ENCODE measurements at places on chromosomes 3 and 15. TPM values are rescaled to one million over a fixed set of nuclear protein-coding genes. Genes with fewer than 3 reads are reported as not detected.

GRCh38 chr3:141486496-141486745 lies 406 bp upstream of the RASA2 start:
- peak overlapping the region; percentile 39 for H3K4me3 ChIP-seq
- H3K27me3 ChIP-seq, result no peaks in the 10 kb centered on the region
- H3K36me3 ChIP-seq, result peaks cover 7% of the 10 kb centered on the region
- H3K4me1 ChIP-seq, result peaks cover 12% of the 10 kb centered on the region
- peak; percentile 29 for DNase-seq

DNA sequence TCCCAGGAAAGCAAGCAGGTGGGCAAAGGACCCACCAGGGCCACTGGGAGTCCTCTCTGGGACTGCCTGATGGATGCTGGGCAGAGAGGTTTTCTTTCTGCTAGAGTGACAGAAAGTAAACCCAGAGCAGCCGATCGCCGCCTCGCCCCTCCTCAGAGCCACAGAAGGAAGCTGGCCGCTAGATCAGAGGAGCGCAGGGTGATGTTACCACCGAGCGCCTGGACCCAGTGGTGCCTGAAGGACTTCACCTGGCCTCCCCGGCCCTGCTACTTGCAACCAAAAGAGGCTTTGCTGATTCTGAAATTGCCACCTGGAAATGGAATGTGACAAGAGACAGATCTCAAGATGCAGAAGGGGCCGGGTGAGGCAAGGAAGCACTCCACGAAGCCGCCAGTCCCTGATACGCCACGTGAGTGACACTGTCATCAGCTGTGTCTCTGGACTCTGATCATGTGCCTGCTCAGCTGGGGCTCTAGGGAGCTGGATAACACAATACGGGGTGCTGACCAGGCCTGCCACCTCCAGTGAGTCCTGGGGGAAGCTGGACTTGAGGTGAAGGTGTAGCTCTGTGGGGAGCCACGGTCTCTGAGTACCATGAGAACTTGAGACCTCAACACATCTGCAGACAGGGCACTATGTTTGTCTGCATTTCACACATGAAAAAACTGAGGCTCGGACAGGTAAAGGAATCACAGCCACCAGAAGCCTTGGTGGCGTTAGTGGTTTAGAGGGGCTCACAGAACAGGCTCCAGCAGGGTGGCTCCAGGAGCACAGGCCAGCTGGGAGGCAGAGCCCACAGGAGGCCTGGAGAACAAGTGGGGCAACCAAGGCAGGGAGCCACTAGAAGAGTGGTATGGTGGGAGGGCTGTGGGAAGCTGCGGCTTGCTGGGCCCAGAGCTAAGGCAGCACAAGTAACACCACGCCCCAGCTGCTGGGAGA lies 137.9 kb upstream of the PRR20G start:
- DNase-seq, result no peak
- H3K36me3 ChIP-seq, result no peaks in the 10 kb centered on the region
- no peaks in the 10 kb centered on the region for H3K4me1 ChIP-seq
- peaks cover 52% of the 10 kb centered on the region for H3K27me3 ChIP-seq
- H3K27ac ChIP-seq, result no peak overlapping the region
- no peak overlapping the region for H3K4me3 ChIP-seq

DNA sequence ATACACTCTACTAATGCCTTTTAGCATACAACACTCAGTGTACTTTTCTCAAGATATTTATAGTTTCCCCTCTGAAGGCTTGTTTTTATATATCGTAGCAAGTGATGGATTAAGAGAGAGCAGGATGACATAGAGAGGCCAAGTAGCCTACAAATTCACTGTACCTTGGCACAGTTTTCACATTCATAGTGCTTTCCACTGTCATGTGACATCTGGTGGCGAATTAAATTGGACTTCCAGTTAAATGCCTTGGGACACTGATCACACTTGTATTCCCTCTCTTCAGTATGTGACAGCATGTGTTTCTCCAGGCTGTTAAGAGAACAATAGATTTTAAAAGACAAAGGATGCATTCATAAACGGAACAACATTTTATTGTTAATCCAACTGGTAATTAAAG lies 541.1 kb downstream of the MECOM start:
- peaks cover 75% of the 10 kb centered on the region for H3K36me3 ChIP-seq

DNA sequence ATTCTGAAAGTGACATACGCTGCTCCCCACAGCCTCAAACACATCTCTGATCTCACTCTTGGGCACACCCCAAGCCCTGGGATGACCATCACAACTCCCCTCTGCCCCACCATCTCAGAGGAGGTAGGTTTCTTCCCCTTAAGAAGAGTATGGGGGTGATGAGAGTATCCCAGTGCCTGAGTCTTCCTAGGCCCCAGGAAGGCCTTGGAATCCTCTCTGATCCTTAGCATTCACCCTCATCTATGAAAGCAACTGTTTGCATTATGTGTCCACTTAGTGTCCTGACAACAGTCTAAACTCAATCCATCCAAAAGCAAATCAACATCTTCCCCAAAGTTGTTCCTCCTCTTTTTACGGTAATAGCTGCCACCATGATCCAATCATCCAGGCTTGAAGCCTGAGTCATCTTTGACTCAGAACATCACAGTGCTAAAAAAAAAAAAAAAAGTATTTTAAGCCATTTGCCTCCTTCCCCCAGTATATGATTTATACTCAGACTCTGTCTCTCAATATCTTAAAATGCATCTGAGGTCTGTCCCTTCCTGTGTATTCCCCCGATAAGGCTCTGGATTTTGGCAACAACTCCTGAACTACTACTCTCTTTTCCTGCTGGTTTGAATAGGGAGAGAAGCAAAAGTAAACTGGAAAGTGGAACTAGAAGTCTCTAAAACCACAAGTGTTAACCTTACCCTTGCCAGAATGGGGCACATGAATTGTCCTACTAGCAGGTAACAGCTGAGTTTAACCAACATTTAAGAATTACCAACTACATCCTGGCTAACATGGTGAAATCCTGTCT lies 22.5 kb downstream of the POPDC2 start:
- DNase-seq, result peak; percentile 16
- H3K4me3 ChIP-seq, result no peak overlapping the region
- H3K27ac ChIP-seq, result peak overlapping the region; percentile 83
- no peaks in the 10 kb centered on the region for H3K36me3 ChIP-seq
- peaks cover 8% of the 10 kb centered on the region for H3K4me1 ChIP-seq

DNA sequence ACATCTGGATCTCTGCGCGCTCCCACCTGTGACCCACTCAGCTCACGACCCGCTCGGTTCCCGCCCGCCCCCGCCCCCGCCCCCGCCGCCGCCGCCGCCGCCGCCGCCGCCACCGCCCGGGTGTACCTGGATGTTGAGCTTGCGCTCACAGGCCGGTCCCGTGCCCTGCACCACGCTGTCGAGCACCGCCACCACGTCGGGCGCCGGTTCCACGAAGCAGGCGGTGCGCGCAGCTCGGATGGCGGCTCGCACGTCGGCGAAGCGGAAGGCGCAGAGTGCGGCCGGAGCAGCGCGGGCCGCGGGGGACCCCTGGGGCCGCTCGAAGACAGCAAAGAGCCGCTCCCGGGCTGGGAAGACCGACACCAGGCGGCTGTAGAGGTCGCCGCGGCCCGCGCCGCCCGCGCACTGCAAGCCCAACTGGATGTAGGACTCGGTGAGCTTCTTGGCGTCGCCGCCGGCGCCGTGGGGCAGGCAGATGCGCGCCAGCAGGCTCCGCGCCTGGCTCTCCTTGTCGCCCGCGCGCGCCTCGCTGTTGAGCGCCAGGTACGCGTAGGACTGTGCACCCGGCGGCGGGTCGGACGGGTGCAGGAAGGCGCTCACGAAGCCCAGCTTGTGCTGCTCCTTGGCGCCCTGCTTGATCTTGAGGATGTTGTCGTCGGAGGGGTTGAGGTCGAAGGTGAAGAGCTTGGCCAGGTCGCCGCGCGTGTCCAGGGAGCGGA lies 1.1 kb downstream of the PLXND1 start:
- no peaks in the 10 kb centered on the region for H3K27me3 ChIP-seq
- peak overlapping the region; percentile 48 for H3K27ac ChIP-seq
- peaks cover 3% of the 10 kb centered on the region for H3K36me3 ChIP-seq
- DNase-seq, result no peak
- H3K4me1 ChIP-seq, result peaks cover 30% of the 10 kb centered on the region

DNA sequence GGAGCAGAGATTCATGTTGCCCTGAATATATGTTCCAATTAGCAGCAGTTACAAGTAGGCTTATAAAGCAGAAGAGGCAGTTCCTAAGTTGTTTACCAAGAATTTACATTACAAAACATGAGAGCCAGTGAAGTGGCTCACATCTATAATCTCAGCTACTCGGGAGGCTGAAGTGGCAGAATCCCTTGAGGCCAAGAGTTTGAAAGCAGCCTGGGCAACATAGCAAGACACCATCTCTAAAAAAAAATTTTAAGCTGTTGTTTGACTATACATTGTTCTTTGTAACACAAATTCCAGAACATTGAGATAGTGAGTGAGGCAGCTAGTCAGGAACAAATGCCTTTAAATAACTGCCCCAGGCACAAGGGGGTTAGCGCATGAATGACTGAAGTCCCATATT lies 10.3 kb upstream of the ZMAT3 start:
- no peaks in the 10 kb centered on the region for H3K27me3 ChIP-seq
- H3K4me1 ChIP-seq, result no peaks in the 10 kb centered on the region
- H3K4me3 ChIP-seq, result no peak overlapping the region
- no peak for DNase-seq
- no peak overlapping the region for H3K27ac ChIP-seq

DNA sequence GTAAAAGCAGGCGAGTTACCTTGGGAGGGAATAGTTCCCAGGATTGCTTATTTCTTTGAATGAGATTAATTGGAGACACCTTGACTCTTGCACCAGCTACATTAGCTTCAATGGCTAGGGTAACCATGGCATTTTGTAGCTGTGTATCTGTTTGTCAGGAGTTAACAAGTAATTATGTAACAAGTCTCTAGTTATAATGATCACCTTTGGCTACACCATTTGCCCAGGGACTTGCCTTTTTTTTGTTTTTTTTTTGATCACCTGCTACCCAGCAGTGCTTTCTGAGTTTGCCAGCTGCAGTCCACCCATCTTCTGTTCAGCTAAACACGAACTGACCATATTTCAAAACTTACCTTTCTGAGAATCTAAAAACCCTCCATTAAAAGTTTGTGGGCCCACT lies 2.2 kb downstream of the MED12L start:
- DNase-seq, result no peak
- H3K27me3 ChIP-seq, result peaks cover 7% of the 10 kb centered on the region
- H3K4me3 ChIP-seq, result no peak overlapping the region
- H3K4me1 ChIP-seq, result no peaks in the 10 kb centered on the region

DNA sequence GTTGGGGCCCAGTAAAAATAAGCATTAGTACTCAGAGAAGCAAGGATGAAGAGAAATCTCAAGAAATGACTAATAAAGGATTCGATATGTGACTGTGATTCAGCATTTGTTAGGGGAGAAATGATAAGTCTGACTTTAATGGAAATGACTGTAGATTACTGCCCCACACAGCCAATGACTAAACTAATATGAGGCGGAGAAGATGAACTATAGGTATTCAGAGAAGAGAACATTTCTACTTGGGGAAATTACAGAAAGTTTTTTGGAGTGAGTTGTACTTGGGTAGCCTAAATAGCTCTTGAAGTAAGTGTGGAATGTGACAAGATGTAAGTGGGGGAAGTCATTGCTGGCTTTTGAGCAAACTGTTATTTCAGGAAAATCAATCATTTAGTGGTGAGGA lies 380.0 kb downstream of the PDCD6IP start:
- no peak overlapping the region for H3K4me3 ChIP-seq
- no peaks in the 10 kb centered on the region for H3K4me1 ChIP-seq
- no peaks in the 10 kb centered on the region for H3K36me3 ChIP-seq
- no peak for DNase-seq
- H3K27ac ChIP-seq, result no peak overlapping the region

- DNase-seq, result no peak
- no peak overlapping the region for H3K27ac ChIP-seq
- no peaks in the 10 kb centered on the region for H3K36me3 ChIP-seq
- H3K4me1 ChIP-seq, result peaks cover 3% of the 10 kb centered on the region
Observed at GRCh38 chr3:15810702-15811101, 12.9 kb upstream of the ANKRD28 start.

GRCh38 chr15:99662903-99663302 lies 70.3 kb downstream of the LYSMD4 start:
- H3K4me3 ChIP-seq, result no peak overlapping the region
- H3K27ac ChIP-seq, result no peak overlapping the region
- no peaks in the 10 kb centered on the region for H3K27me3 ChIP-seq
- no peaks in the 10 kb centered on the region for H3K36me3 ChIP-seq
- no peaks in the 10 kb centered on the region for H3K4me1 ChIP-seq

GRCh38 chr15:89982315-89983055 lies 18.6 kb upstream of the ZNF710 start:
- no peaks in the 10 kb centered on the region for H3K4me1 ChIP-seq
- H3K27me3 ChIP-seq, result peaks cover 6% of the 10 kb centered on the region
- H3K36me3 ChIP-seq, result no peaks in the 10 kb centered on the region
- no peak overlapping the region for H3K4me3 ChIP-seq

DNA sequence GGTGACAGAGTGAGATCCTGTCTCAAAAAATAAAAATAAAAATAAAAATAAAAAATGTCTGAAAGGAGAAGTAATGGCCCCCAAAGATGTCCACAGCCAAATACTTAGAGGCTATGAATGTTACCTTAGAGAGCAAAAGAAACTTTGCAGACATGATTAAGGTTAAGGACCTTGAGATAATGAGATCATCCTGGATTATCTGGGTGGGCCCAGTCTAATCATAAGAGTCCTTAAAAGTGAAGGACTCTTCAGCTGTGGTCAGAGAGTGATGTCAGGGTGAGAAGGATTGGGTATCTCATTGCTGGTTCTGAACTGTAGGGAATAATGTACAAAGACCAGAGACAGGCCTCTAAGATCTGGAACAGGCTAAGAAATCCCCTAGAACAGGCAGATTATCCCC lies 84.9 kb upstream of the POU1F1 start:
- no peaks in the 10 kb centered on the region for H3K4me1 ChIP-seq
- H3K36me3 ChIP-seq, result no peaks in the 10 kb centered on the region
- DNase-seq, result no peak
- H3K27me3 ChIP-seq, result no peaks in the 10 kb centered on the region
- H3K27ac ChIP-seq, result no peak overlapping the region
- H3K4me3 ChIP-seq, result no peak overlapping the region

DNA sequence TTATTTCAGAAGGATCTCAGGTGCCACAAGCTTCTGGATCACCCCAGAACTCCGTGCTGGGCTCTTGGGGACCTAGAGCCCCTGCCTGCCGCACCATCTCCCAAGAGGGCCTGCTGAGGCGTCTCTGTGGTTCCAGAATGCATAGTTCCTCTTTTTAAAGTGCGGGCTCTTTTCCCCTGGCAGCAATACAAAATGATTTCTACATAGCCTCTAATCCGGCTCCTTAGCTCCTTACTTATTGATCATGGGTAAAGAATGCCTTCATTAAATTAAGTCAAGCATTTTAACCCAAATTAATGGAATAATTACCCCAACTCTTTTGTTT lies 121.9 kb downstream of the ATP10A start:
- H3K27me3 ChIP-seq, result no peaks in the 10 kb centered on the region
- H3K4me1 ChIP-seq, result no peaks in the 10 kb centered on the region
- H3K27ac ChIP-seq, result no peak overlapping the region
- no peak for DNase-seq

- no peak overlapping the region for H3K4me3 ChIP-seq
- no peaks in the 10 kb centered on the region for H3K4me1 ChIP-seq
- H3K27ac ChIP-seq, result no peak overlapping the region
- no peaks in the 10 kb centered on the region for H3K27me3 ChIP-seq
- no peak for DNase-seq
- H3K36me3 ChIP-seq, result no peaks in the 10 kb centered on the region
Observed at GRCh38 chr15:81337713-81338157, 13.8 kb upstream of the STARD5 start.

- no peaks in the 10 kb centered on the region for H3K4me1 ChIP-seq
- peak; percentile 48 for DNase-seq
- H3K4me3 ChIP-seq, result no peak overlapping the region
- H3K36me3 ChIP-seq, result no peaks in the 10 kb centered on the region
Observed at GRCh38 chr15:33737687-33738601, 230.4 kb upstream of the CHRM5 start.

The ZBBX gene
- total RNA-seq, result not detected

The DUOXA2 gene
- not detected for total RNA-seq

The NR2E3 gene
- total RNA-seq, result not detected

The KCNAB1 gene
- 0.40 TPM for total RNA-seq

The CFAP91 gene
- not detected for total RNA-seq

The ZNF860 gene
- not detected for total RNA-seq

The GOLGB1 gene
- total RNA-seq, result 10.5 TPM

The OSBPL10 gene
- 0.18 TPM for total RNA-seq

The PARP15 gene
- total RNA-seq, result 0.38 TPM

All from K562 (cell line).